ENCODE measurements at places on chromosomes 12 and 14.

DNA sequence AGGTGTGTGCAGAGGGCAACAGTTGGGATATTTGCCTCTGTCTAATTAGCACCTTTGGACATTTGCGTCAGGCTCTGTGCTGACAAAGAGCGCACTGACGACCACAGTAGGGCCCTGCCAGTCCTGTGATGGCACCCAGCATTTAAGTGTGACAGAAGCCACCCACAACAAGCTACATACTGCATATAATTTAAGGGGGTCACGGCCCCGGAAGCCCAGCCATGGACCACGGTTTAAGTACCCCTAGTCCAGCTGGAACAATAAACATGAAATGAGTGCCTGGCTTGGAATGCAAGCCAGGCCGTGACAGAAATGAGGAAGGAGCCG lies 16.8 kb upstream of the DYNC1H1 start:
- DNase-seq, result no peak

DNA sequence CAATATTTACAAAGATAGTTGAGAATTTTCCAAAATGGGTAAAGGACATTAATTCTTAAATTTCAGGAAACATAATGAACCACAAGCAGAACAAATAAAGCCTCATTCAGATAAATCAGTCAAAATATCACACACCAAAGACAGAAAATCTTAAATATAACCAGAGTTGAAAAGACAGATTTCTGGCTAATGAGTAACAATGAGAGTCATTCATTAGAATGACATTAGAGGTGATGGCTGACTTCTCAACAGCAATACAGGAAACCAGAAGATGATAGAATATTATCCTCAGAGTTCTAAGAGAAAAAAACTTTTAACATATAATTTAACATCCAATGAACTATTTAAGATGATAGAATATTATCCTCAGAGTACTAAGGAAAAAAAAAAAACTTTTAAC lies 124.2 kb downstream of the DENND5B start:
- DNase-seq, result no peak

GRCh38 chr14:96798956-96799355 lies 1.8 kb downstream of the VRK1 start:
- DNase-seq, result no peak

DNA sequence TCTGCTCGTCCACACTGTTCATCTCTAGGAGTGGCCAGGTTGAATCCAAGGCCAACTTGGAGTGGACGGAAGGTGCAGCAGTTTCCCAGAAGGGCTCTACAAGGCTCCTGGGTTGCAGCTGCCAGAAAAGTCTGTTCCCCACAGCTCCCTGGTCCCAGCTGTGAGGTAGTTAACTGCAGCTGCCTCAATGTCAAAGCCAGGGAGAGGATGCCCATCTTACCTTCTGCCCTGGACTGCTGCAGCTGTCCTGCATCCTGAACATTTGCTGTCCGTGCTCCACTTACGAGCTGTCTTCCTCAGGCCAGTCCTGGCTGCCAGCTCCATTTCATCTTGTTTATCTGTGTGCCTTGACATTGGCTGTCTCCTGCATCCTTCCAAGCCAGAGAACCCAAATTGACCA lies 227.3 kb downstream of the SLC41A2 start:
- no peak for DNase-seq

DNA sequence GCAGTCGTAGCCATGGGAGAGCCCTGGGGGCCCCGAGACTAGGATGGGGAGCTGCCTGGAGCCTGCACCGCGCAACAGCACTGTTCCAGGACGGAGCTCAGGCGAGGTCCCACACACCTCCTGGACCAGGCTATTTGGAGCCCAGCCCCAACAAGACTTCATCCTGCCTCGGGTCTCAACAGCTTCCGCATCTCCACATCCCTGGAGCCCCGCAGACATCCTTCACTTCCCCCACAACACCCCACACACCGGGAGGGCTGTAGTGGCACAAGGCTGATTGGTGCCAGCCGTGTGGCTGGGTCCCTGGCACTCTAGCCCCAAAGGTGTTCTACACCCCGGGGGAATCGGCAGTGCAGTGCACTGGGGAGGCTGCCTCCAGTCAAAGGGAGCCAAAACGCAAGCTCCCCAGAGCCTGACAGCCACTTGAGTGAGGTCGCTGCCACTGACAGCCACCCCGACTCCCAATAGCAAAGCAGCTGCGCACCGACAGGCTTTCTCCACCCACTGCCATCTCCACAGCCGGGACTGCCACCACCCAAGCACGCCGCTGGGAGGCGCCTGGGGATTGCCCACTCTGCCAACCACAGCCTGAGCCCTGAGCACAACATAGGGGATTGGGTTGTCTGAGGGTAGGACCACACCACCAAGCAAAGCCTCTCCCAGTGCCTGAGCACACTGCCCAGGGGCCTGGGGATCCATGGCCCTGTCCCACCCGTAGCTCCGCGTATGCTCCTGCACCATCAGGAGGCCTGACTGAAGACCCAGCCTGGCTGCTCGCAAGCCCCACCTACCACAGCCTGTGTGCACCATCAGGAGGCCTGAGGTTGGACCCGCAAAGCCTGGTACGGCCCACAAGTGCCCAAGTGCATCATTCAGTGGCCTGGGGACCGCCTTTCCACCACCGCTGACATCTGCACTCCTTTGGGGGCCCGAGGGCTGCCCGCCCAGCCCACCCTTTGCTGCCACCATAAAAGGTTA lies 13.2 kb upstream of the KLRF1 start:
- DNase-seq, result no peak

- DNase-seq, result no peak
These were observed 47.6 kb downstream of the NINJ2 start for GRCh38 chr12:615620-616019.

GRCh38 chr14:94747739-94748138 lies 22.2 kb downstream of the GSC start:
- no peak for DNase-seq

GRCh38 chr12:109873653-109874052 lies 6.7 kb downstream of the GLTP start:
- no peak for DNase-seq

GRCh38 chr14:76499399-76499798 lies 123.5 kb downstream of the ESRRB start:
- DNase-seq, result no peak

DNA sequence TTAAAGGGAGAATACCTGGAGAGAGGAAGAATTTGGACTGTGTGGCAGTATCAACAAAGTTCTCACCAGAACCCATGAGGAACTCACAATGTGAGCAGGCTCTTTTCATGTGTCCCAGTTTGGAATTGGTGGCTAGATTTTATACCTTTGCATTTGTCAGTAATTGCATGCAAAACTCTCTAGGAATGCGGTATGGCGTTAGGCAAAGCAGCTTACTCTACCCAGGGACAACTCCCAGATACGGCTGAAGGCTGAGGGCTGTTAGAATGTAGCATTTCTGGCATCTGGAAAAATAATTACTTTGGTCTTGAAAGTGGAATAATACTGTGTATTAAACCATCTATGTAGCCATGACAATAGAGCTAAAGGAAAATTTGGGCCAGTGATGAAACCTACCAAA lies 635.5 kb downstream of the SLC16A7 start:
- no peak for DNase-seq

- no peak for DNase-seq
These were observed 1133.8 kb upstream of the SEL1L start for GRCh38 chr14:82667501-82667900.

- DNase-seq, result no peak
These were observed 239.7 kb upstream of the RGS6 start for GRCh38 chr14:71692496-71692895.

All from NCI-H510A treated with DMSO at 0.1 percent for 48 hours (cell line).